ENCODE measurements at places on chromosomes 7 and 10.

DNA sequence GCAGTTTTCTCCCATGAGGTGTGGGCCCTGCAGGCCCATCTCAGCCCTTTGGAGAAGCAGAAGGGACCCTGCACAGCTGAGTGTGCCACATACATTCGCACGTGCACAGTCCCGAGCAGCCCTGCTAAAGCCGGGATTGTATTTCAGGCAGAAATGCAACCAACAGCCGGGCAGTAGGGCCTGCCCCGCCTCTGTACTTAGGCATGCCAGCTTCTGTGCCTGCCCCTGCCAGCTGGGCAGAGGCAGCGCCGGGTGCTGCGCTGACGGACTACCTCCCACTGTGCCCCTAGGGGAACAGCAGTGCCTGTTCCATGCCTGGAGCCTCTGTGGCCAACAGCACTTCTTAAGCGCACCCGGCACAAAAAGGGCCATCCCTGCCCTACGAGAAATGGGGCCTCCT lies 170.3 kb downstream of the NEURL1 start:
- DNase-seq, result no peak

DNA sequence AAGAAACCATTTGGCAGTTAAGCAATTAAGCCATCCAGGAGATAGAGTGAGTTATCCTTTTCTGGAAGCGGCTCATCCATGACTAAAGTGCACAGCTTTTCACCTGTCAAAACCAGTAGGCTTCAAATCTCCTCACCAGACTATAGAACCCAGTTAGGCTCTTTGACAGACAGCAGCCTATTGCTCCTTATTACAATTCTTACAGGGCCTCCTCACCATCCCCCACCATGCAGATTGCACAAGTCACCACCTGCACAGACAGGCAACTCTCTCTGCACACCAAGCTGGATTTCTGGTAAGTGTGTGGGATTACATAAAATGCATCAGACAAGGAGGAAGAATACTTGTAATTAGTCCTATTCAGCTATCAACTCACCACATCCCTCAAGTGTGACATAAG lies 301.6 kb downstream of the SNX13 start:
- no peak for DNase-seq

GRCh38 chr7:134640842-134641715 lies 5.6 kb upstream of the BPGM start:
- DNase-seq, result no peak

- DNase-seq, result no peak
Observed at GRCh38 chr10:4048236-4048864, 263.3 kb upstream of the KLF6 start.

DNA sequence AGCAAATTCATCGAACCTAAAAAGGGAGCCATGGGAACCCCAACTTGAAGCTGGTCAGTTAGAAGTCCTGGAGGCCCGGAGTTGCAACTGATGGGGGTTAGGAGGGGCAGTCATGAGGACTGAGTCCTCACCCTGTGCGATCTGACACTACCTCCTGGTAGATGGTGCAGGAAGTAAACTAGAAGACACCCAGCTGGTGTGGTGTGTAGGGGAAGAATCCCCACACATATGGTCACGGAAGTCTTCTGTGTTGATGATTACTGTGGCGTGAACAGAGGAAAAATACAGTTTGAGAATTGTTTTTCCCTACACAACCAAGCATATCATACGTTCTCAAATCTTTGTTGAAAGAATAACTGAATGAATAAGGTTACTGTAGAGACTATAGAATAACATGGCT lies 164.6 kb upstream of the KCTD7 start:
- no peak for DNase-seq

GRCh38 chr10:86970162-86970981 lies 2.1 kb downstream of the ADIRF start:
- no peak for DNase-seq
